ENCODE measurements at places on chromosomes 3 and 15.

DNA sequence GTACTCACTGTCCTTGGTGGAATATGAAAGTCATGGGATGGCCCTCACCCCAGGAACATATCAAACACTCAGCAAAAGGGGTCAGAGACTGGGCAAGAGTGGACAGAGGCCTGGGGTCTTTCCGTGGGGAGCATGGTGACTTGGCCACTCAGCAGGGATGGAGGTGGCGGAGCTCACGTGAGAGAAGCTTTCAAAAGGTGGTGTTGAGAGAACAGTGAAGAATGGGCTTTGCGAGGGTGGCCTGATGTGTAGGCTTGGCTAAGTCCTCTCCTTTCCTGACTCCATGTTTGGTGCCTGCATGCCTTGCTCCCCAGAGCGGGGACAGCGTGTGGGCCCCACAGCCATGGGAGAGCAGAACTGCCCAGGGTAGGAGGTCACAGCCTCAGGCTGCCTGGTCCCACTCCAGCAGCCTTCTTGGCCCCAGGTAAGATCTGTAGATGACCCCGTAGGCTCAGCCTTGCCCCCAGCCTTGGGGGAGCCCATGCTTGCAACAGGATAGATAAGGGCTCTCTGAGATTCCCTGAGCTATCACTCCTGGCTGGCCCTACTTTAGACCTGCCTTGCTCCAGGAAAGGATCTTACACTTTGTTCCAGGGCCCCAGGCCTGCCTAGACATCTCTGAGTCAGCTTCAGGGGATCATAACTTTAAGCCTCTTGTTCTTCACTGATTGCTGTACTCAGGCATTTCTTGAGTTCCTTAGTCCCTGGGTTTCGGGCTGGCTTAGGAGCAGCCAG lies 17.0 kb downstream of the RPLP1 start:
- no peaks in the 10 kb centered on the region for H3K36me3 ChIP-seq
- no peaks in the 10 kb centered on the region for H3K4me1 ChIP-seq
- H3K27ac ChIP-seq: no peak overlapping the region
- DNase-seq: peak; percentile 65
- H3K27me3 ChIP-seq: peaks cover 2% of the 10 kb centered on the region

DNA sequence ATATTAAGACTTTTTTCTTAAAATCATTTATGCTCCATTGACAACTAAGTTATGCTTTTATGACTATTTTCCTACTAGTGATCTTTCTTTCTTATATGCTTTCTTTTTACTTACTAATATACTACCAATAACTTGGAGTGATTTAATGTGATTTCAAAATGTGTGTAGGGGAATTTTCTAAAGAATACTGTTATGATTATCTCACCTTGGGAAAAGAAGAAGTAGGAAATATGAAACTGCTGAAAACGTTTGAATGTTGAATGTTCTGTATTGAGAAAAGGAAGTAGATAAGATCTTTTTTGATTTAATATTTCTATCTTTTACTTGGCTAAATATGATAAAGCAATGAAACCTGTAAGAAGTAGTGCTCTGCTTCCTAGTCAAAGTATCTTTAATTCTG lies 7.8 kb upstream of the CD200R1 start:
- DNase-seq: no peak
- H3K4me1 ChIP-seq: peaks cover 5% of the 10 kb centered on the region
- H3K27me3 ChIP-seq: no peaks in the 10 kb centered on the region
- H3K27ac ChIP-seq: no peak overlapping the region
- no peaks in the 10 kb centered on the region for H3K36me3 ChIP-seq
- no peak overlapping the region for H3K4me3 ChIP-seq

GRCh38 chr3:127383656-127384179 lies 95.9 kb upstream of the PRR20G start:
- H3K4me3 ChIP-seq: no peak overlapping the region
- DNase-seq: no peak
- no peaks in the 10 kb centered on the region for H3K27me3 ChIP-seq
- no peaks in the 10 kb centered on the region for H3K36me3 ChIP-seq
- no peak overlapping the region for H3K27ac ChIP-seq

DNA sequence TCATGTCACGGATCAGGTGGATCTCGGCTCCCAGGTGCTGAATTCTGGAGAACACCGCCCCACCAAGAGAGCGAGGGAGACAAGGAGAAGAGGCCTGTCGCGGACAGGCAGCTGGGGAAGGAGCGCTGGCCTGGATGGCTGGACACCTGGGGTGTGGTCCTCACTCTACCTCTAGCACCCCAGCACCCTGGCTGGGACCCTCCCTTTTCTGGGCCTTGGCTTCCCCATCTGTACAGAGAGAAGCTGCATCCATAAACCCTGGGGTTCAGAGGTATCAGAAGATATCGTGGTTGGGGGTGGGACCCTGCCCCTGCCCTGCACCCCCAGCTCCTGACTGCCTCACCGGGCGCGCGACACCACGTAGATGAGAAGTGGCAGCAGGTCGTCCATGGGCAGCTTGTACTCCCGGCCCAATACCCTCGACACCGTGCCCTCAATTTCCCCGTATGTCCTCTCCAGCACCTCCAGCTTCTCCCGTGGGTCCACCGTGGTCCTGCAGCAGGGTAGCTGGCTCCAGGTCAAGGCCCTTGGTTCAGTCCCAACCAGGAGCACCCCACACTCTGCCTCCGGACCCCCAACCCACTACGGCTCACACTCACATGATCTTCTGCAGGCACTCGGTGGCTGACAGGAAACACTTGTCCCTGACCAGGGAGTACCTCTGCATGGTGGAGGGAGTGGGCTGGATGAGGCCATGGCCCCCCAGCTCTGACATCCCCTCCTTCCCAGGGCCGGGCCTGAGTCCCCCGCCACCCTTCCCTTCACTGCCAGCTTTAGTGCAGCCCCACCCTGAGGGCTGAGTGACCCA lies 21.7 kb downstream of the ALS2CL start:
- H3K27me3 ChIP-seq: no peaks in the 10 kb centered on the region
- H3K27ac ChIP-seq: no peak overlapping the region
- no peak overlapping the region for H3K4me3 ChIP-seq
- H3K4me1 ChIP-seq: peaks cover 4% of the 10 kb centered on the region

- no peaks in the 10 kb centered on the region for H3K4me1 ChIP-seq
- no peak overlapping the region for H3K4me3 ChIP-seq
- H3K27ac ChIP-seq: no peak overlapping the region
- H3K36me3 ChIP-seq: no peaks in the 10 kb centered on the region
Measured at GRCh38 chr3:148847351-148847750, 17.7 kb upstream of the CPA3 start.

DNA sequence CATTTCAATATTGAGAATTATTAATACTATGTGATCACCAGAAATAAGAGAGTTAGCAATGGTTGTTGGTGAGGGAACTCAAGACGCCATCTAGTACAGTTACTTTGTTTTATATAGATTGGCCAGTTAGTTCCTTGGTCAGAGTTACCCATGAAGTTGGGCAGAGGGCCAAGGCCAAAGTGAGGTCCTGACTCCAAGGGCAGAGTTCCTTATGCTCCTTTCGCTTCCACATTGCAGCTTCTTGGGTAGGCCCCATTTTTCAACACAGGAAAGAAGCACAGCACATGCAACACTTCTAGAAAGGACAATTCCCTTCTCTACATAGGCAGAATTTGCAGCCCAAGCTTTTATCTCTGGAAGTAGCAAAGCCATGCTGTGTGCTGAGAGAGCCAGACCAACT lies 178.6 kb downstream of the KCNAB1 start:
- no peaks in the 10 kb centered on the region for H3K36me3 ChIP-seq
- H3K27ac ChIP-seq: no peak overlapping the region
- H3K4me3 ChIP-seq: no peak overlapping the region
- H3K4me1 ChIP-seq: no peaks in the 10 kb centered on the region
- peaks cover 2% of the 10 kb centered on the region for H3K27me3 ChIP-seq

DNA sequence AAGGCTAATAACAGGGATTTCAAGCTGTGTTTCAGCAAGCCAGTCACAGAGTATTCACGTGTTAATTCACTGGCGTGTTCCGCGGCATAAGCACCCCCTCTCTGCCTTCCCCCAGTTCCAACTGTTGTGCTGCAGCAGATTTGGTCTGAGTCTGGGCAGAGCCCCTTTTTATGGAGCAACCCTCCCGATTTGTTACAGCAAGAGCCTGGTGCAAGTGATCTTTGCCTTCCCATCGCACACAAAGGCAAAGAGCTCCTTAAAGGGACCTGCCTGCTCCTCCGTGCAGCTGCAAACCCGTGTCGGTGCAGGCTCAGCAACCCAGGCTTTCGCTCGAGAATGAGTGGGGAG lies 170.5 kb downstream of the KCNAB1 start:
- H3K4me3 ChIP-seq: no peak overlapping the region
- H3K27ac ChIP-seq: no peak overlapping the region
- no peaks in the 10 kb centered on the region for H3K4me1 ChIP-seq
- DNase-seq: no peak
- H3K36me3 ChIP-seq: no peaks in the 10 kb centered on the region
- peaks cover 34% of the 10 kb centered on the region for H3K27me3 ChIP-seq

All from fibroblast of lung (primary cell).